Suprapubic skin (tissue), 4 donors: ENCODE measurements at places on chromosomes 12 and 14.

DNA sequence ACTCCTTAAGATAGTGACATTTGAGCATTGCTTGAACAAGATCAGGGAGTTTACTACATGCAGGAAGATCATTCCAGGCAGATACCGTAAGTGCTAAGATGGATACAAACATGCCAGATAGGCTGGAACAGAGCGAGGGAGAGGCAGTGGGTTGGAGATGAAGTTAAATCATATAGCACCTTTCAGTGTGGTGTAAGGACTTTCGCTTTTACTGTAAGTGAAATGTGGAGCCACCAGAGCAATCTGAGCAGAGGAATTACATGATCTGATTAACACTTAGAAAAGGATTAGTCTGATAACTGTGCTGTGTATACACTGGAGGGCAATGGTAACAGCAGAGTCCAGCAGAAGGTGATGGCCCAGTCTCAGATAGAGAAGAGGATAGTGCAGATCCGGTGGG, 163.0 kb upstream of the SSTR1 start:
- DNase-seq, result no peak

DNA sequence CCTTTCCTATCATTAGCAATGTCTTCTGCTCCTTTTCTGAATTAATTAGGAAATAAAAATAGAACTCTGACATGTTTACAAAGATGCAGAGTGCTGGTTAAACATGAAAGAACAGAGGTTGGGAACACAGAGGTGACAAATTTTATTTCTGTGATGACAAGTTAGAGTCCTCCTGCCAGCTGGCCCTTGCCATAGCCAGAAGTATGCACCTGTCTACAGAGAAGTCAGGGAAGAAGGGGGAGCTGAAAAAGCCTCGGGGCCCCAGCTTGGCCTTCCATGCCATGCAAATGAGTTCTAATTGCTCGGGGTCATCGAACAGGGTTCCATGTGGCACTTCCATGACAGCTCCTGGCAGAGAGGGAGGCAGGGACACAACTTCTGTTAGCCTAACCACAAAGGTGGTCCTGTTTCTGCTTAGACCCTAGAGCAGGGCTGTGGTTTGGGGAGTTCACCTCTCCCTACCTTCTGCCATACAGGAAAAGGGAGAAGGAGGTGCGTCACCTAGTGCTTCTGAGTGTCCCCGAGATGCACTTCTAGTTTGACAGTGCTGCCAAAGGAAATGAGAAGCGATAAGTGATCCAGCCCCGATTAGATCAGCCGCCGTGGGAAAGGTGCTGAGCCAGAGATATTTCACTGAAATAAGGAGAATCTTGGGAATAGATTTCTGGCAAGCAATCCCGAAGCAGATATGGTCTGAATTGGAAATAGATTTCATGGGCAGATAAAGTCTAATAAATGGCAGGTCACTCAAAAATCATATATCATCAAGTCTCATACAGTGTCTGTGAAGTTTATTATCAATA, 155.8 kb upstream of the FOXN3 start:
- no peak for DNase-seq

DNA sequence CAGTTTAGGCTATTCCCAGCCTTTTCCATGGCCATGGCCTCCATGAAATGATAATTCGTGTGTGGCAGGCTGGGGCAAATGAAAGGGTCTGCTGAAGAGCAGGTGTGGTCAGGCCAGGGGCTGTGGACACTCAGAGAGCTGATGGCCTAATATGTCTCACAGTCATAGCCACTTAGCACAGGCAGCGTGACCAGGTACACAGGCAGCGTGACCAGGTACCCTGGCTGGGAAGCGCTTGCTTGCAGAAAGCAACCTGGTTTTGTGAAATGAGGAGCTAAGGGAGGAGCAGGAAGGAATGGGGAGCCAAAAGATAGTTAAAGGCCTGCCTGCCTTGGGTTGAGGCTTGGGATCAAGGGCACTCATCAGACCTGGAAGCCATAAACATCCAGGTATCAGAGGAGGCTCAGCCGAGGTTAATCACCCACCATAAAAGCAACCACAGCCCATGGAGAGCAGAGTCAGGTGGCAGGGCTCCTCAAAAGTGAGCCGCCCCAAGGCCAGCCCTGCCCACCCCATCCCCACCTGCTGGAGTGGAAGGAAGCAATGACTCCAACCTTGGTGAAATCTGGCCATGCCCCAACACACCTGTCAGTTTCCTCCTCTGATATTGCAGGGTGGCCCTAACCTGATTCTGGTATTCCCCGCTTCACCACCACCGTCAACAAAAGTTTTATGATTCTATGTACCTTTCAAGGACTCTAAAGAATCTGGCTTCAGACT, 8.0 kb upstream of the KRT8 start:
- no peak for DNase-seq

GRCh38 chr14:100566119-100566518, 21.1 kb downstream of the BEGAIN start:
- DNase-seq, result no peak

DNA sequence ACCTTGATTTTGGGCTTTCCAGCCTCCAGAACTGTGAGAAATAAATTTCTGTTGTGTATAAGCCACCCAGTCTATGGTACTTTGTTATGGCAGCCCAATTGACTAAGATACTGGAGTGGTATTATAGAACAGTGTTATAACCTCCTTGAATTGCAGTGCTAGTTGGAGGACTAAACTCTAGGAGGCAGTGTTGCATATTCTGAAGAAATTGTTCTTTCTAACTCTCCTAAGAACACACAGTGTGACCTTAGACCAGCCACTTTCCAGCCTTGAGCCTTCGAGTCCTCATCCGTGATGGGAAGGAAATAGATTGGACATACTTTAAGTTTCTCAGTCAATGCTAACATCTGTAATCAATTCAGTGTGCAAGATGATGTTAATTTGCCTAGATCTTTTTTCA, 22.4 kb upstream of the LRRC10 start:
- DNase-seq, result no peak

DNA sequence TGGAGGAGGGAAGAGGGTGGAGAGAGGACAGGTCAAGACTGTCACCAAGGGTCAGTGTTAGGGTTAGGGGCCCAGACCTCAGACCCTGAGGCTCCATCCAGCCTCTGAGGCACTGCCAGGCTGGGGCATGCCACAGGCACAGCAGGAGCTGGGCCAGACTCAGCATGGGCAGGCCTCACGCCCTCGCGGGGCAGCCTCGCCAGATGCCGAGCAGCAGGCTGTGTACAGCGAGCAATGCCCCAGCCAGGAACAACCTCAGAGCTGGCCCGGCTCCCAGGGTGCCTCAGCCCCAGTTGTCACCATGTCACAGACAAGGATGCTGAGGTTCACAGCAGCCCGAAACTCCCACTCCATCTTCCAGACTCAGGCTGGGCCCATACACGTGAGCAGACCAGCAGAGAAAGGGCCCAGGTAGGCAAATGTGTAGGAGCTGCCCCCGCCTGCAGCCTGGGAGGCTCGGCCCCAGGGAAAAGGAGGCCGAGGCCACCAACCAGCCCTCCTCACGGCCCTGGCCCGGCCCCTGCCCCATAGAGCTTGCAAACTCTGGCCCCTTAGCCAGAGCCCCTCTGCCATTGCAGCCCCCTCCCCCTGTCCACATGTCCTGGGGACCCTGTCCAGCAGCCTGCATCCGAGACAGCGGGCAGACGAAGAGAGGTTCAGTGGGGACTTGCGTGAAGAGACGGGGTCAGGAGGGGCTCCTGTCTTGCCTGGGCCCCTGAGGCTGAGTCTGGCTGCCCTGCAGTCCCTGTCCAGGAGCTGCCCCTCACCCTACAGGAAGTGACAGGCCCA, 7.5 kb downstream of the C14orf180 start:
- no peak for DNase-seq

GRCh38 chr14:103683139-103683538, 32.1 kb downstream of the XRCC3 start:
- peak; percentile 32 for DNase-seq

DNA sequence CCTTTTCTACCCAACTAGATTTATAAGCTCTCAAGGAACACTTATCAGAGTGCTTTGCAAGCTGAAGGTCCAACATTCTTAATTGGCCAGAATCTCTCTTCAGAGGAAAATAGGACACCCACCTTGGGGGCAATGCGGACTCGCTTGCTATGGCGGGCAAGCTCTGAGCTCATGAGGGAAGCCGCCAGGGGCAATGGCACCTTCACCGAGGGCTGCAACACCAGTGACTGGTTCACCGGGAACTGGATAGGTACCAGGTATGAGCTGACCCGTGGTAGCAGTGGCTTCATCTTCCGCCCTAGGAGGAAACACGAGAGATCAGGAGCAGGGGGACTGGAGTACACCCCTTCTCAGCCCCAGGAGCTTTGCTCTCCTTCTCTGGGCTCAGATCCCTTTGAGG, 7.4 kb upstream of the TEX52 start:
- DNase-seq, result no peak

DNA sequence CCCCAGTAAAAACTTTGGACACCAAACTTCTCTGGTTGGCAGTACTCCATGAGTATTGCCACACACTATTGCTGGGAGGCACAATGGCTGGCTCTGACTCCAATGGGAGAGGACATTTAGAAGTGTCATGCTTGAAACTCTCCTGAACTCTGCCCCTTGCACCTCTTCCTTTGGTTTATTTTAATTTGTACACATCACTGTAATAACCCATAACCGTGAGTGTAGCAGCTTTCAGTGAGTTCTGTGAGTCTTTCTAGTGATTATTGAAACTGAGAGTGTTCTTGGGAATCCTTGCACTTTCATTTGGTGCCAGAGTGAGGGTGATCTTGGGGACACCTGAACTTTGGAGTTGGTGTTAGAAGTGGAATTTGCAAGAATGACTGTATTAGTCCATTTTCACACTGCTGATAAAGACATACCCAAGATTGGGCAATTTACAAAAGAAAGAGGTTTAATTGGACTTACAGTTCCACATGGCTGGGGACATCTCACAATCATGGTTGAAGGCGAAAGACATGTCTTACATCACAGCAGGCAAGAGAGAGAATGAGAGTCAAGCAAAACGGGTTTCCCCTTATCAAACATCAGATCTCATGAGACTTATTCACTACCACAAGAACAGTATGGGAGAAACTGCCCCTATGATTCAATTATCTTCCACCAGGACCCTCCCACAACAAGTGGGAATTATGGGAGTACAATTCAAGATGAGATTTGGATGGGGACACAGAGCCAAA, 41.3 kb upstream of the CEP83 start:
- no peak for DNase-seq

- no peak for DNase-seq
Observed at GRCh38 chr12:56454557-56454956, at the start of gene MIP. MIP (minus strand) TSS chr12:56454657; CDS start chr12:56454613, 44 bp downstream.
